ENCODE measurements at places on chromosomes 3 and 15. TPM values are rescaled to one million over a fixed set of nuclear protein-coding genes. Genes with fewer than 3 reads are reported as not detected.

Gene OSBPL10
- total RNA-seq = 0.90 TPM

Gene AHSG
- total RNA-seq = not detected

Gene SAXO2
- total RNA-seq = not detected

Gene CHL1
- total RNA-seq = not detected

Gene ARPIN
- not detected for total RNA-seq

Gene PARL
- total RNA-seq = 97.6 TPM

Gene INKA1
- 0.26 TPM for total RNA-seq

Gene NUP210
- 146 TPM for total RNA-seq

Gene ASB14
- not detected for total RNA-seq

Gene RETNLB
- not detected for total RNA-seq

Gene ILDR1
- total RNA-seq = 1.4 TPM

Gene EIF4A2
- total RNA-seq = 346 TPM

Gene USP13
- 12.9 TPM for total RNA-seq

Gene TLR9
- total RNA-seq = 0.30 TPM

- ATAC-seq = no peak
Measured at GRCh38 chr3:143145906-143146305, 26.3 kb downstream of the CHST2 start.

GRCh38 chr3:35394905-35395304, 244.4 kb upstream of the ARPP21 start:
- ATAC-seq = no peak

DNA sequence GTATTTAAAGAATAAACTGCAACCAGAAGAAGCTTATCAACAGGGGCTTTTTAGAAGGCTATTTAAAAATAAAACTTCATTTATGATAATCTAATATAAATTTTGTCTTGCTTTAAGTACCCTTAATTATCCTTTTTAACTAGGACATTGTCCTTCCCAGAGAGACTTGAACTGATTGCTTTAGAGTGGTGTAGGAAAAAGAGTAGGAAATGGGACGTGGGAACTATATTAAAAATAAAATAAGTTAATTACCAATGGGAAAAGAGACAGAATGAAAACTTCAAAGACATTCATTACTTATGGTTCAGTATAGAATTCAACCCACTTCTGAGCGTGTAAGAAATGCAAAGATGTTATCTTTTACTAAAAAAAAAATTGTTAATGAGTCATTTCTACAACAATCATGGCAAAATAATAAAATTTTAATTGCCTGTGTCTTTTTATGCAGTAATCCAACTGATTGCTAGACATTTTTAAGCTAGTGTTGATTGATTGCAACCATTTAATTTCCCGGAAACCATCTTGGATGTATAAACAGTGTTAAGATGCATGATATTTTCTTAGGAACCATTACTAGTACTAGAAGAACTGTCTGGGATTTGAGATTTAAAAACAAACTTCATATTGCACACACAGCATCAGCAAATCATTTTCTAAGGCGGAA, 298.8 kb upstream of the UMPS start:
- ATAC-seq = no peak

DNA sequence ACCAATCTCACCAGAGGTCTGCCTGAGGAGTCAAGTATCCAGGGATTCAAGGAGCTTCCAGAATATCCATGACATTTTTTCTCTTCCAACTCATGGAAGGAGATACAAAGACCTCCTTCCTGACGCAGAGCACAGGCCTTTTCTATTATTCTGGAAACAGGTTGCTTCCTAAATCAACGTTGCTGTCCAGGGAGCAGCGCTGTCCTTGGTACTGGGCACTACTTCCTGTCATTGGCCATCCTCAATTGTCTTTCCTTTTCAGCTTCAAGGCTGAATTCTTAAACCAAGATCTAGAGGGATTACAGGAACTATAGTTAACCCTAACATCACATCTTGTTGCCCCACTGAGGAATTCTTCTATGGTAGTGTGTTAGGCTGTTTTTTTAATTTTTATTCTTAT, 50.4 kb upstream of the TBC1D21 start:
- no peak for ATAC-seq

- no peak for ATAC-seq
Measured at GRCh38 chr15:40092256-40092978, 16.3 kb downstream of the BMF start.

DNA sequence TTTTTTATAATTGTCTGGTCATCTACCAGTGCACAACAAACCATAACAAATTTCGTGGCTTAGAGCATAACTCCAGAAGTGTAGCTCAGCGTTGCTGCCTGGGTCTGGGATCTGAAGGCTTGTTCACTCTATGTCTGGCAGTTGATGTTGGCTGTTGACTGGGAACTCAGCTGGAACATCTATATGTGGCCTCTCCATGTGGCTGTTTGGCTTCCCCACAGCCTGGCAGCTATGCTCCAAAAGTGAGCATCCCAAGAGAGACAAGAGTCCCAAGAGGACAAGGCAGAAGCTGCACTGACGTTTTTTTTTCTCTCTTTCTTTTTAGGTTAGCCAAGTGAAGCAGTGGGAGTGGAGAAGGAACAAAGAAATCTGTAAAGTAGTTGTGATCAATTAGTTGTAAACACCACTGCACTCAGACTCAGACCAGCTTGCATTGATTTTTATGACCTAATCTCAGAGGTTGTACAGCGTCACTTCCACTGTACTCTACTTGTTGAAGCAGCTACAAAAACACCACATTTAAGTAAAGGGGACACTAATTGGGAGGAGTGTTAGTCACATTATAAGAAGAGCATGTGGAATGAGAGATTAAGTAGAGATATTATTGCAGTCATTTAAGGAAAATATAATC, 2.5 kb upstream of the GPR176 start:
- no peak for ATAC-seq

DNA sequence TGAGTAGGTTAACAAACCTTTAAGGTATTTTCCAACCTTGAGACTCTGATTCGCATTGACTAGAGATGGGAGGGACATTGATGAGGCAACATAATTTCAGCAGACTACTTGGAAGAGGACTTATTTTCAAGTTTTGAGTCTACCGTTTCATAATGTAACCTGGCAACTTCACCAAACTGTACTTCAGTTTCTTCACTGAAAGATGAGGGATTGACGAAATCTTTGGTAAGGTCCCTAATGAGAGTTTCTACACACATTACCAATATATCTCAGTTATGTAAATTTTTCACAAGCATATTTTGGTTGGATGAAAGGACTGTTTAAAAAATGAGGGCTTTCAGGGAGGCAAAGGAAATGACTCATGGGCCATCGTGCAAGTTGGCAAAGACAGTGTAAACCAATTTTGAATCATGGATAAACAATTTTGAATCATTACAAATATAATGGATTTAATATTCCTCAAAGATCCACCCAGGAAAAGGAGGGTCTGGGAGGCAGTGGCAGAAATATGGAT, 28.7 kb upstream of the SEMA6D start:
- no peak for ATAC-seq

DNA sequence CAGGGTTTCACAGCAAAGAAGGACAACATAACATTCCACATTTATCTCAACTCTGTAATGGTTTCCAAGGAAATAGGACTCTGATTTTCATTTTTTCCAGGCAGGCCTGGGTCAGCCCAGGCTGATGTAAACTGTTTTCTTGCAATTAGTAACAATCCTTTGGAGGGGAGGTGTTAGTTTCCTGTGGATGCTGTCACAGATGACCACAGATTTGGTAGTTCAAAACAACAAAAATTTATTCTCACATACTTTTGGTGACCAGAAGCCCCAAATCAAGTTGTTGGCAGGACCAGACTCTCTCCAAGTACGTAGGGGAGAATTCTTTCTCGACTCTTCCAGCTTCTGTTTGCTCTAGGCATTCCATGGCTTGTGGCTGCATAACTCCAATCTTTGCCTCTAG, 88.0 kb downstream of the EDEM1 start:
- ATAC-seq = no peak

DNA sequence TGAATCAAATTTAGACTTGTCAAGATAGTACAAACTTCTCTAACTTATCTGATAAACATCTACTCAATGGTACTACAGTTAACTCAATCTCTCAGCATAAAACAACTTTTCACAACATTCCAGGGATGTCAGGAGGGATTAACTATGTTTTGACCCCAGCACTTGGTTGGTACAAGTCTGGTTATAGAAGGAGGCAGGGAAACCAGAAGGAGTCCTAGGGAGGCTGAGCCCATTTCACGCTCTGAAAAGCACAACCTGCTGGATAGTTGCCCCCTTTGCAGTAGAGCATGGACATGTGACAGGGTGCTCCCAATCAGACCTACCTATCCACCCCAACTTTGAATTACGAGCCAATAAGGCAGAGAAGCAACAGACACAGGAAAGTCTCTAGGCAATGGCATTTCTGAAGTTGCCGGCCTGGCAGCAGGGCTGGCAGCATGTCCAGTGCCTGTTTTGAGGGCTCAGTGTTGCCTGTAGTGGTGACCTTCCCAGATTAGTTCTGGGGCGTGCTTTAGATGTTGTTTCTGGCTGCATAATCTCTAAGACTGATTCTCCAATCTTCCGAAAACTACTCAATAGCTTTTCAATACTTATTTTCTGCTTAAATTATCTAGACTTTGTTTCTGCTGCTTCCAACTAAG, 8.2 kb downstream of the ANKUB1 start:
- no peak for ATAC-seq

DNA sequence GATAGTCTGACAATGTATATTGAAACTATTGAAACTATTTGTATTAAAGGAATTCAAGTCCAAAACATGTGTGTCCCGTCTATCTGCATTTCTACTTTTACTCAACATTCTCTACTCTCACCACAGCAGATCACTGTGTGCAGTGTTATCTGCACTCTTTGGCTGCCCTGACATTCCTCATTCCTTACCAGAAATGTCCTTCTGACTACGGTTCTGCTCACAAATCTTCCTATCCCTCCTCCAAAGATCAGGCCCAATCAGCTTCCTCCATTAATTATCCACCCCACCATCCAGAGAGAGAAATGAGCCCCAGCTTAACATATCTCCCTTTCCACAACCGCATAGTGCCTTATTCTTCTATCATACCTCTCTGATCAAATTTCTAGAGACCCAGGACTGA, 94.7 kb downstream of the TBL1XR1 start:
- no peak for ATAC-seq

DNA sequence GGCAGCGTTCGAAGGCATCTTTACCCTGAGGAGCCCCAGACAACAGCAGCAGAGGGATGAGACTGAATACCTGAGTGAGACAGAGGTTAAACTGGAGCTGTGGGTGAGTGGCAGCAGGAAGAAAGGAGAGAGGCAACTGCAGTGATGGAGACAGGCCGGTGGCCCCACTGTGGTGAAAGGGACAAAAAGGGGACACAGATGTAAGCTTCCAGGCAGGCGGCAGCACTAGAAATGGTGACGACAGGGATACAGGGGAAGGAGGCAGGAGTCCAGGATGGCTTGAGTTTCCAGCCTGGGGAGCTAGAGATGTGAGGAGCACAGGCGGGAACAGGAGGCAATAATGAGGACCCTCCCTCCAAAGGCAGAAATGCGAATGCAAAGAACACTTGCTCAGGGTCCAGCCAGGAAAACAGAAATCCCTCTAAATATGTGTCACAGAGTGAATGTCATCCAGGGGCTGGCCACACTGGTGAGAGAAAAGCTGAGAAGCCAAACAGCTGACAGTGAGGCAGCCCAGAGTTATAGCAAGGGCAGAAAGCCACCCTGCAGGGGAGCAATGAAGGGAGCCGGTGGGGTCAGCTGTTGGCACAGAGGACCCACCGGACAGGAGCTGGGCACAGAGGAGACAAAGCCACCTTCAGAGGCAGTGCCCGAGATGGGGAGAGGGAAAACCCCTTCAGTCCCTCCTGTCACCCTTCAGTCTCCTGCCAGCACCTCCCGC, 70.1 kb downstream of the TBC1D2B start:
- ATAC-seq = no peak

GRCh38 chr3:141360888-141361598, 7.3 kb upstream of the ZBTB38 start:
- peak; percentile 81 for ATAC-seq

- no peak for ATAC-seq
Measured at GRCh38 chr3:178847190-178847589, 224.4 kb downstream of the ZMAT3 start.

GRCh38 chr3:41080141-41080540, 119.2 kb upstream of the CTNNB1 start:
- no peak for ATAC-seq

GRCh38 chr3:191362037-191362436, 31.7 kb upstream of the UTS2B start:
- no peak for ATAC-seq

DNA sequence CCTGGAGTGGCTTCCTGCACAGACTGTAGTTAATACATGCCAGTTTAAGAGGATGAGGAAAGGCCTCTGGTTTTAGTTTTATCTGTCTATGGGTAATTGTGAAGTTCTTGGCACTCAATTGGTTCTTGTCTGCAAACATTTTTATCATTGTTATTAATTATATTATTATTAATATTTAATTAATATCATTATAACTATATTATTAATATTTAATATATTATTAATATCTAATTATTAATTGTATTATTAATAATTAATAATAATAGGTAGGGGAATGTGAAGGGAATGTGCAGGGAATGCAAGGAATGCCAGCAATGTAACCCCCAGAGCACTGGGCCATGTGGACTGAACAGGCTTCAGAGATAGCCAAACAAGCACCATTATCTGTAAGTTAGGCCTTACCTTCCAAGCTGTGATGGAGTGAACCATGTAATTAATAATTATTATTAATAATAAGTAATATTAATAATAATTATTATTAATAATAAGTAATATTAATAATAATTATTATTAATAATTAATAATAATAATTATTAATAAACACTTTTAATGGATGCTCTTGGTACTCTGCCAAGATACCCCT, 79.8 kb upstream of the NMNAT3 start:
- no peak for ATAC-seq

DNA sequence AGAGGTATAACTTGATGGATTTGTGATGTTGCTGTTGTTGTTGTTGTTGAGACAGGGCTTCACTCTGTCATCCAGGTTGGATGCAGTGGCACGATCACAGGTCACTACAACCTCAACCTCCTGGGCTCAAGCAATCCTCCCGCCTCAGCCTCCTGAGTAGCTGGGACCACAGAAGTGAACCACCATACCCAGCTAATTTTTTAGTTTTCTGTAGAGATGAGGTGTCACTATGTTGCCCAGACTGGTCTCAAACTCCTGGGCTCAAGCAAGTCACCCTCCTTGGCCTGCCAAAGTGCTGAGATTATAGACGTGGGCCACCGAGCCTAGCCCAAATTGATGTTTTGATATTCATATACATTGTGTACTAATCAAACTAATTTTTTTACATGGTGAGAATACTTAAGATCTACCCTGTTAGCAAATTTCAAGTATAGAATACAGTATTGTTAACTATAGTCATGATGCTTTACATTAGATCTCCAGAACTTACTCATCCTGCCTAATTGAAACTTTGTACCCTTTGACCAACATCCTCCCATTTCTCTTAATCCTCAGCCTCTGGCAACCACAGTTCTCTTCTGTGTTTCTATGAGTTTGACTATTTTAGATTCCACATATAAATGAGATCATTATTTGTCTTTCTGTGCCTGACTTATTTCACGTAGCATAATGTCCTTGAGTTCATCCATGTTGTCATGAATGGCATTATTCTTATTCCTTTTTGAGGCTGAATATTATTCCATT, 23.2 kb downstream of the LMCD1 start:
- peak; percentile 81 for ATAC-seq

DNA sequence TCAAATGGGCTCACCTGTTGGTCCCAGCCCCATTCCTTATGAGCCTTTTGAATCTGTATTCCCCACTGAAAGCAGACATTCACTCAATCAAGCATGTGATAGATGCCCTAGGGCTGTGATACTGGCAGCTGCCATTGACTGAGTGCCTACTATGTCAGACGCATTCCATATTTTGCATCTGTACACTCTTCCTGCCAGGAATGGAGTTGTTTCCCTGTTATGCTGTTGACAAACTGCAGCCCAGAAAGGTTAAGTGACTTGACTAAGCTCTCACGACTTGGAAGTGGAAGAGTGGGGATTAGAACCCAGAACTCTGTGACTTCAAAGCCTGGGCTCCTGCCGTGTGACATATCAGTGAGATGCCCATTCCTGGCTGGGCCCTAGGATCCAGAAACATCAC, 211.4 kb downstream of the RPLP1 start:
- no peak for ATAC-seq

Data from activated T-helper 17 cell treated with anti-CD3 and anti-CD28 coated beads, Interleukin-2, amount 50 U/mL, for 72 hours (primary cell).